Body of pancreas (tissue), 4 donors: ENCODE measurements at places on chromosomes 3 and 15. TPM values are rescaled to one million over a fixed set of nuclear protein-coding genes. Genes with fewer than 3 reads are reported as not detected.

- H3K27ac ChIP-seq: no peak overlapping the region
- no peaks in the 10 kb centered on the region for H3K4me1 ChIP-seq
- peaks cover 2% of the 10 kb centered on the region for H3K36me3 ChIP-seq
- no peak for DNase-seq
- H3K4me3 ChIP-seq: no peak overlapping the region
Measured at GRCh38 chr3:179404307-179404706, 47.0 kb downstream of the GNB4 start.

DNA sequence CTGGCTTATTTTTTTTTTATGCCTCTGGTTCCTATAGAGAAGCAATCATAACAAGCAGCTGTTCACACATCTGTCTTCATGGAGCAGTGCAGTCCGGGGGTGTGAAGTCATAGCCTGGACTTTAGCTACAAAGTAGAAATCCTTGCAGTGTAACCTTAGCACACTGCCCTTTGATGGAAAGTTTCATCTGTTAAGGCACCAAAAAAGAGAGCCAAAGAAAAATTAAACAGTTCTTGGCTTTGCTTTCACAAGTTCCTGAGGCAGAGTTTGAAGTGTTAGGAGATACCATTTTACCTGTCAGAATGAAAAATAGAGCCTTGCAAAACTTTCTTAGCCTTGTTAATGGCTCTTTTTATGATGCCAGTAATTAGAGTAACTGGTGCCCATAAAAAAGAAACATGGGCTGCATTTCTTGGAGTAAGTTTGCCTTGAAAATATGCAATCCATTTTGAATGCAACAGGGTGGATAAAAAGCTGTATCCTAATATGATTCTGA is 84.1 kb downstream of the PIK3R4 start:
- no peaks in the 10 kb centered on the region for H3K27me3 ChIP-seq
- no peaks in the 10 kb centered on the region for H3K4me1 ChIP-seq
- no peak for DNase-seq
- no peak overlapping the region for H3K4me3 ChIP-seq

- no peak overlapping the region for H3K4me3 ChIP-seq
- H3K36me3 ChIP-seq: no peaks in the 10 kb centered on the region
- no peak for DNase-seq
- no peaks in the 10 kb centered on the region for H3K4me1 ChIP-seq
Measured at GRCh38 chr3:179933914-179934313, 102.8 kb downstream of the PEX5L start.

DNA sequence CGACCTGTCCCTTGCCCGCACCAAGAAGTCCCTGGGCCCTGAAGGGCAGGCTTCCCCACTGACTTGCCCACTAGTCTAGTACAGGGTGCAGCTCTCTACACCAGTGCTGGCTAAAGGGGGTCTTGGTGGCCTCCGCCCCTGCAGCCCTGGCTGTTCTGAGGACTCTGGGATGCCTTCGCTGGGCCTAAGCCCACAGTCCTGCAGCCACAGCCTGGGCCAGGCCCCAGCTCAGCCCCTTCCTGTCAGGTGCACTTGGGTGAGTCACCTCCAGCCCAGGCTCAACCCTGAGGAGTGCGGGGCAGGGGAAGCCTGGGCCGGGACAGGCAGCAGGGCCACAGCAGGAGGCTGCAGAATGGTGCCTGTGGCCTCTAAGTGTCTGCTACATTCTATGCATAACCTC is 971 bp downstream of the C3orf22 start:
- DNase-seq: no peak
- no peaks in the 10 kb centered on the region for H3K27me3 ChIP-seq
- H3K4me3 ChIP-seq: no peak overlapping the region
- no peaks in the 10 kb centered on the region for H3K4me1 ChIP-seq

DNA sequence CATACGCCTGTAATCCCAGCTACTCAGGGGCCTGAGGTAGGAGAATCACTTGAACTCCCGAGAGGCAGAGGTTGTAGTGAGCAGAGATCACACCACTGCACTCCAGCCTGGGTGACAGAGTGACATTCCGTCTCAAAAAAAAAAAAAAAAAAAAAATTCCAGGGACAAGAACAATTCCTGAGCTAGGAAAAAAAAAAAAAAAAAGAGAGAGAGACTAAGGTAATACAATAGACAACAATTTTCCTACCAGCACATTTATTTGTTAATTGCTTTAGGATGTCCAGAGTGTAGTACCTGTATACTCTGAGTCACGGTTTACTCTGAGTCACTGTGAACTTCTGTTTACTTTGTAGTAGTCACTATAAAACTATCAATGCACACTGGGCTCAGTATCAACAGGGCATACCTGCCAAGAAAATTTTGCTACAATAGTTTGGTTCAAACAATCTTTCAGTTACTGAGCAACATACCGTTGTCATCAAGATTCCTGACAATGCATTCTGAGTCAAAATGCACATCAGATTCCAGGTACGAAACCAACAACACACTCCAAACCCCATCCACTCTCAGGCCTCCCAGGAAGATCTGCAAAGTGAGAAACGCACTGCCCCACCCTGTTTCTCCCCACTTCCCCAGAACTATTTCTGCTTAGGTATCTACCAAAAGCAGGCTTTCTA is 28.3 kb downstream of the IGF2BP2 start:
- H3K4me1 ChIP-seq: peaks cover 10% of the 10 kb centered on the region
- H3K27ac ChIP-seq: peak overlapping the region; percentile 53
- H3K27me3 ChIP-seq: no peaks in the 10 kb centered on the region
- no peaks in the 10 kb centered on the region for H3K36me3 ChIP-seq
- DNase-seq: peak; percentile 47

The MAP6D1 gene
- 0.99 TPM for total RNA-seq
